ENCODE measurements at places on chromosomes 7 and 10.

DNA sequence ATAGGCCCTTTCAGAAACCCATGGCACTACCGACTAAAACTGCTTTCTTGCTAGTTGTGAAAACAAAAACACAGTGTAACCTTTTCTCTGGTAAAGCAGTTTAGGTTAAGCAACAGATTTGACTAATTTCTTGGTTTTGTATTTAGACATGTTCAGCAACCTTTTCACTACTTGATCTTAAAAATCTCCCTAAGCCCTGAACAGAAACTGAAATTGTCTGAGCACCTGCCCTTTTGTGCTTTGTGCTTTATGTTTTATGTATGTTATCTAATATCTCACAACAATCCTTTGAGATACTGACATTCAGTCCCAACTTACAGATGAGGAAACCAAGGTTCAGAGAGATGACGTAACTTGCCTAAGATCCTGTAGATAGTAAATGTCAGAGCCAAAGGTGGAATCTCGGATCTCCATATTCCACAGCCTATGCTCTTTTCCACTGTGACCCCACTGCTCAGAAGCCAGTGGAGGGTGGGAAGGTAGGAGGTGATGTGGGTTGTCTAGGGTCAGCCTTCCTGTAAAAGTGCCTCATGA lies 146.6 kb downstream of the LCOR start:
- peak; percentile 68 for DNase-seq

- no peak for DNase-seq
These were observed 13.6 kb upstream of the LIMK1 start for GRCh38 chr7:74069790-74070618.

DNA sequence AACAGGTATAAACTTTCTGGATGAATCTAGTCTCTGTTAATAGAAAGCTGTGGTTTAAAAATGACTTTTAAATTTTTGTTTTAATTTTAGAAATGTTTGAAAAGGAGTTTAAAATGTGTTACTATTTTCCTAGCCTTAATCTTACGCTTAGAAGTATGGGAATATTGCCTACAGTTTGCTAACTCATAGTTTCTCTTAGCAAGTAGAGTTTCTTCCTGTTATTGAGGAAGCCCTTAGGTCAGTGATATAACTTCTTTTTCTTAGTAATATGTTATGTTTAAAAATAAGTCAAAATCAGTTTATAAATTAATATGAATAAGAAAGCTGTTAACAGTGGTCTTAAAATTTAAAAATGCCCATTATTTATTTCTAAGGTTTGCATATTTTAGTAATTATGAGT lies 3.1 kb downstream of the STARD3NL start:
- no peak for DNase-seq

DNA sequence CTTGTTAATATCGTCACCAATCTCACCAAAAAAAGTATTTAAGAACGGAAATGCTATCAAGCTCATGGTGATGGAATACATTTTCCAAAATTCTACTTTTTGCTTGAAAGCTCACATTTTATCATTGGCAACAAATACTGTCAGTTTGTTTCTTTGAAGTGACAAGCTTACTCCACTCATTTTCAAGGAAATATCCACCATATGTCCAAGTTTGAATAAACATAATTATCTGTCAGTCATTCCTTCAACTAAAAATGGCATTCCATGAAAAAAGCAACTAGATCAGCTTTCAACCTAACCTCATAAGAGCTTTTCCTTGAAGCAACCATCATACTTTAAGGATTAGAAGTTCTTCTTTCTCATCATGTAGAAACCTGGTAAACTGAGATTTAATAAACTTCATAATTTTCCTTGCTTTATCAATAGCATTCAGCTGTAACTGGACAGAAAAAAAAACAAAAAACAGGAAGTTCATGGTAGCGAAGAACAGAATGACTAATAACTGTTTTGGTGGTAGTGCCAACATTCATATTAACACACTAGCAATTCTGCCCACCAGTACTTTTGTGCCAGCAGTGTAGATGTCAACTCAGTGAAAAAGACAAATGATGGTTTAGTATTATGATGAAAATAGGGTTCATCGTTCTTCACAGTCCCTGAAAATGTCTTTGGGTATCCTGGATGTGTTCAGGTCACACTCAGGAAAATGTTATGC lies 764.9 kb downstream of the GRM8 start:
- DNase-seq: no peak

DNA sequence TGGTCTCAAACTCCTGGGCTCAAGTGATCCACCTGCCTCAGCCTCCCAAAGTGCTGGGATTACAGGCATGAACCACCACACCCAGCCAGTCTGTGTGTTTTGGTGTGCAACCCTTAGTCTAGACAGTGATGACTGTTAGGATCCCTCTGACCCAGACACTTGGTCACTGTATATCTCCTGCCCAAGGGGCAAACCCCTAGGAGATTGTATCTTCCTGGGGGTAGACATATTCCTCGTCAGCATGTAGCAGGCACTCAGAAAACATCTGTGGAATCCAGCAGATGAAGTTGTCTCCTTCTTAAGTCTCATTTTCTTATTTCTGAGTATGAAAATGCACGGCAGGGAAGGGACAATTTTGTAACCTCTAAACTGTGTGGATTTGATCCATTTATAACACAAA lies 292.5 kb downstream of the GFRA1 start:
- DNase-seq: no peak

GRCh38 chr10:94803307-94803706 lies 40.8 kb downstream of the CYP2C19 start:
- no peak for DNase-seq

DNA sequence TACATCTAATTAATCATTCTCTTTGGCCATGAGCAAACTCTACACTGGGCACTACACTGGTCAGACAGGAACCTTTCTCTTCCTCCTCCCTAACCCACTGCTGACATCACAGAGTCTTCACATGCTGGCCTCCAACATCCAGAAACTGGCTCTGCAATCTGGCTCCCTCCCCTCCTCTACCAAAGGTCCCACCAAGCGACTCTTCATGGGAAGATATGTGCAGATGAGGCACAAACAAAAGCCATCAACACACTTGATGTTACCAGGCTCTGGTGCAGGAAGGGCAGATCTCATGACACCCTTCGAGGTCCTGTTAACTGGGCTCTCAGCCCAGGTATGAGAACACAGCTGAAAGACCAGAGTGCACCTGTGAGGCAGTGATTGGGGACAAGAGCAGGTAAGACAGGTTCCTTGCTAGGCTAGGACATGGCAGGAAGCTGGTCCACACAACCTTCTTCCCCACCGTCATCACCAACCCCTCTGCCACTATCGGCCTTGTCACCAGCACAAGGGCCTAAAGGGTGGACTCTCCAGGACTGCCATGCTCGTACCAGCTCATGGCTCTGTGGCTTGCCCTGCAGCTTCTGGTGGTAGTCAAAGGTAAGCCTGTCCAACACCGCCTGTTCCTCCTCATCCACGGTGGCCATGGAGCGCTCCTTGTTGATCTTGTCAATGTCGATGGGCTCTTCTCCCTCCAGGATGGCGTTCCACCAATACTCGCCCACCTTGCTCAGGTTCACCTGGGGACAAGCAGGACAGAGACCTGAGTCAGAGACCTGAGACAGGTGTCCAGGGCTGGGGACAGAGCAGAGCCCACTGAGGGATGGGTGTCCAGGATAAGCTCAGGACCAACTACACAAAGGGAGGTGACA lies 66.6 kb upstream of the CAMK2B start:
- no peak for DNase-seq

GRCh38 chr10:10792681-10793080 lies 225.0 kb upstream of the CELF2 start:
- DNase-seq: no peak

DNA sequence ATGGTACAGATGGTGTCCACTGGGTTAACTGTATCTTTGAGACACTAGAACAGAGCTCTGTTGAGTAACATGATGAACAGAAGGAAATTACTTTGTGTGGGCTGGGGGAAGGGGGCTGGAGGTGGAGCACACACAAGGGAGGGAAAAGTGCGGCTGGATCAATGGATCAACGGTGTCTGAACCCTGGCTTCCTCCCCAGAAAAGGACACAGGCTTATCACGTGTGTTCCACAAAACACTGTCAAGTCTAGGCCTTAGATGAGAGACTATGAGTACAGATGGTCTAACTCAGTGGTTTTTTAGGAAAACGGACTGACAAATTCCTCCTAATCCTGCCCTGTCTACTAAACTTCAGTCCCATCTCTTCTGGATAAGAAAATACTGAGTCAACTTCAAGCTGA lies 27.8 kb downstream of the HSPB1 start:
- no peak for DNase-seq

- no peak for DNase-seq
These were observed 14.5 kb upstream of the LRRC4 start for GRCh38 chr7:128045766-128046165.

- no peak for DNase-seq
These were observed 141.2 kb upstream of the KLF6 start for GRCh38 chr10:3926258-3926657.

- no peak for DNase-seq
These were observed 76.4 kb upstream of the SCIN start for GRCh38 chr7:12493863-12494686.

DNA sequence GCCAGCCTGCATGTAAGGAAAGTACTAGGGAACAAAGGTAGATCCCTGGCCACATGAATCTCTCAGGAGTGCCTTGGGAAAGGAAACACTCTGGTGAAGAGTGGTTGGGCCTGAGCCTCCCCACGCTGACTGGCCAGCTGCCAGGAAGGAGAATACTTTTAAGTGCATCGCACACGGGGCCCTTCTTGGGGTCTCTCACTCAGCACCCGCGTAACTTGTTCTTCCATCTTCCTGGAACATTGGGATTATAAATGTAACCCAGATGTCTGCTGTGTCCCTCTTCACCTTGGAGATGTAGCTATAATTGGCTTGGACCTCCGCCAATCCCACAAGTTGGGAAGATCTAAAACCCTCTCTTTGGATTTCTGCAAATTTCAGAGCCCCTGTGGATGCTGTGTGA lies 4.4 kb upstream of the GLI3 start:
- no peak for DNase-seq

DNA sequence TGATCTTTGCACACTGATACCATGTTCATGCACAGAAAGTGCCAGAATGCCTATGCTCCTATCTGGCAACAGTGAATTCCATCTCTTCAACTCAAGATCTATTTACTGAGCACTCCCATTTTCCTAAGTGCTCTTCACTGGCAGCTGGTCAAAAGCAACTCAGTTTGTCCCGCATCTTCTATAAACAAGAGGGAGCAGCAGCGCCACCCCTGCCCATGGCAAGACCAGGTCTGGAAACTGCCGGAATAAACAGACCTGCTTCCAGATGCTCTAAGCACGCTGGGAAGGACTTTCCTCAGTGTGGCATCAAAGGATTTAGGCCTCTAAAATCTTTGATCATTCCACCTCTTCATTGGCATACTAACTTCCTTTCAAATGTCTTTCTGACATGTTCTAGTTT lies 104.4 kb upstream of the MACROH2A2 start:
- no peak for DNase-seq

DNA sequence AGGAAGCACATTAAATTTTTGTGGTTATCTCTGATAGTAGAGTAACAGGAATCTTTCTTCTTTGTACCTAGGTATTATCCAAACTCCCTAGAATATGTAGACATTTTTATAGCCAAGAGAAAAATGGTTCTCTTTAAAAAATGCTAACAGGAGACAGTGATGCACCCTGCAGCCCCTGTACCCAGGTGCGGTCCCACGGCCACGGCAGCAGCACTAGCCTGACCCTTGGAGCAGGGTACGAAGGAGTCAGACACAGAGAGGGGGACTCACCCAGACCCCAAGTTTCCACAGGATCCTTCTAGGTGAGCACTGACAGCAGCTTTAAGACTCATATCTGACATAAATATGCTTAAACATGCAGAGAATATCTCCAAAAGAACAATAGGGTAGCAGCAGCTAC lies 60.4 kb downstream of the NUDCD3 start:
- DNase-seq: no peak

DNA sequence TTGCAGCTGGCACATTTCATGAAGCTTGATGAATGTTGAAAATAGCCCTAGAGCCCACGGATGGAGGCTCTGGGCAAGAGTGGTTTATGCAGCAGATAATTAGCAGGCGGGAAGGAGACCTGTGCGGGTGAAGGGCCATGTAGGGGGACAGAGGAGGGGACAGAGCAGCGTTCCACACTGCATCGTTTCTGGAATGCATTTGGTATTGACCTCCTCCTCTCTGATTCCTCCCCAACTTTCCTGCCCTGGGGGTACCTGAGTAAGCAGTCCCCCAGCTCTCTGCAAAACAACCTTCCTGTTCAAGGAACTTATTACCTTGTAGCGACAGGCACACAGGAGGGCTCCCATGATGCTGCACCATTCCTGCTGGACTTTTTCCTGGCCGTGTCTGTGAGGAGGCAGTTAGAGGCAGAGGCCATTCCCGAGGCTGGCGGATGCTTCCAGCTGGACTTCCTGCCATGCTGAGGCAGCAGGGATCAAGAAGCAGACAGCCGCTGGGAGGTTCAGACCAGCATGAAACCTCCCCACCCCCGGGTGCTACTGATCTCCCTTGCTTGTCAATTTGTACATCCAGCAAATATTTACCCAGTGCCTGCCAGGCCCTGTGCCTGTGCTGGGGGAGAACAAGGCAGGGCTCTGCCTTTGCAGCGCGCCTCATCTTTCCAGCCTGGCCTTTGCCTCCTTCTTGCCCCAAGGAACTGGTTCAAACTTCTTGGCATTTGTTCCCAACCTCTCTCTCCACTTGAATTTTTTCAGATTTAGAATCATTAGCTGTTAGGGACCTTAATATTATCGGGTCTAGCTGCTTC lies 28.7 kb downstream of the SLC29A3 start:
- no peak for DNase-seq

- no peak for DNase-seq
These were observed 18.7 kb upstream of the ZNF488 start for GRCh38 chr10:47402641-47403301.

DNA sequence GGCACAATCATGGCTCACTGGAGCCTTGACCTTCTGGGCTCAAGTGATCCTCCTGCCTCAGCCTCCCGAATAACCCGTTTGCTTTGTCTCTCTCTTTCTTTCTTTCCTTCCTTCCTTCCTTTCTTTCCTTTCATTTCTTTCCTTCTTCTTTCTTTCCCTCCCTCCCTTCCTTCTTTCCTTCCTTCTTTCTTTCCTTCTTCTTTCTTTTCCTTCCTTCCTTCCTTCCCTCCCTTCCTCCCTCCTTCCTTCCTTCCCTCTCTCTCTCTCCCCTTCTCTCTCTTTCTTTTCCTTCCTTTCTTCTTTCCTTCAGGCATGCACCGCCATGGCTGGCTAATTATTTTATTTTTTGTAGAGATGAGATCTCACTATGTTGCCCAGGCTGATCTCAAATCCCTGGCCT lies 57.9 kb upstream of the NPTX2 start:
- no peak for DNase-seq

- DNase-seq: no peak
These were observed 273.6 kb upstream of the PODXL start for GRCh38 chr7:131829947-131830558.

DNA sequence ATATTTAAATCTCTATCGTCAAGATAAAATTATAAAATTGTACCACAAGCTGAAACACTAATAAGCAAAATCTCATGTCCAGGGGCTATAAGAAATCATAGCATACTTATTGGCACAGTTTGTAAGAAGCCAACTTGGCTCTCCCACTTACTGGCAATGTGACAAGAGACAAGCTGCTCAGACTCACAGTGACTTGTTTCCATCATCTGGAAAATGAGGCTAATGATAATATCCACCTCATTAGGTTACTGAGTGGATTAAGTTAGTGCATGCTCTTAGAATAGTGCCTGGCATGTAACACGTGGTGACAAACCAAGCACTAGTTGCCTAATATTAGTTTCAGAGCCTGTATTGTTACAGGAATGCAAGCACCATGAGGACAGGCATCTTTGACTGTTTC lies 234.4 kb downstream of the GLI3 start:
- DNase-seq: no peak

All from GM06990 (cell line).